ENCODE measurements at places on chromosomes 6 and 20.
A peak's percentile ranks its signal among the peaks of the same experiment; 100 is the strongest.

DNA sequence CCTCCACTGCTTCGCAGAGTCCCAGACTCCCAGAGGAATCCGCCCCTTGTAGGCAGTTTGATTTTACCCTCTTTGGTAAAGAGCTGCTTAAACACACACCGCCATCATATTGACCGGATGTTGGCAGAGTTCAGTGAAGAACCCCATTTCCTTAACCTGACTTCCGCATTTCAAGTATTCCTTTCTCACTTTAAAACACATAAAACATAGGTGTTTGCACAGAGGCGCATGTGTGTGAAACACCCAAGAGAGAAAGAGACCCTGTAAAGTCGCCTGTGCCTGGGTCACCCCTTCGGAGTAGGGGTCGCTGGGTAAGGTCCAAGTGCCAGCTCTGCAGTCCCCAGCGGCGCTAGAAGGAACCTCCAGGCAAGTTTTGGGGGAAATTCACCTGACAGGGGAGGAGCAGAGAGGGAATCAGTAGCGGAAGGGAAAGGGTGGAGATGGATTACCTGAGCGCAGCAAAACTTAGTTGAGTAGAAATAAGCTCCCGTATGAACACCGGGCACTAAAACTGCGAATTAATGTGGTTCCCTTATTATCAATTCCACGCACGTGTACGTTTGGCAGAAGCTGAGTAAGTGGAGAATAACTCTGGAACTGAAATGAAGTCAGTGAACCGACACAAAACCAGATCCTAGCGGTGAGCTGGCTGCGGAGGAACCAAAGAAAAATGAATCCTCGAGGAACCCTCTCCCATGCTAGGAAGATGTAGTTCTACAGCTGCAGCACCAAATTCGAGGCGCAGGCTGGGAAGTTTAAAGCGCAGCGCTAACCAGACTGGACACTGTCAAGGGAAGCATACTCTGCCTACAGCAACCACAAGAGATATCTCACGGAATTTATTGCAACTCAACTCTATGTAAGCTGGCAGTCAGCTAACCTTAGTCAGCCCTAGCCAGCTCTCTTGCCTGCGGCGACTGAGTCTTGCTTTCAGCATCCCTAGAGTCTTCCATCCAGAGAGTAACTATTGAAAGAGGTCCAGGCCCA lies 3.5 kb upstream of the HTR1B start:
- no peak for DNase-seq

DNA sequence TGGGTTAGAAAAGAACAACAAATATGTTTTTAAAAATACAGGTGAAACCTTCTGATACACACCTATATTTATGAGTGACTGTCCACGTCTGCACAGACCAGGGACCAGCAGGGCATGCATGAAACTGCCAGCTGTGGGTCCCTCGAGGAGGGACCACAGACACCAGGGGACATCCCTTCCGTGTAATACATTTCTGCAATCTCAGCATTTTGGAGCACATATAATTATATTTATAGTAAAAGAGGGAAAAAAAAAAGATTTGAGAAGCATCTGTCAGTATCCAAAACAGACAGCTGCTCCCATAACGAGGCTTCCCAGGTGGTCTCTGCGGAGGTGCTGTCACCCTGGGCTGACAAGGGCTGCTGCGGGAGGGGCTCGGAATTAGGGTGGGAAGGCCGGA lies 40.2 kb downstream of the PMEPA1 start:
- DNase-seq = no peak

GRCh38 chr6:113301651-113302050 lies 555.5 kb upstream of the MARCKS start:
- DNase-seq = no peak

DNA sequence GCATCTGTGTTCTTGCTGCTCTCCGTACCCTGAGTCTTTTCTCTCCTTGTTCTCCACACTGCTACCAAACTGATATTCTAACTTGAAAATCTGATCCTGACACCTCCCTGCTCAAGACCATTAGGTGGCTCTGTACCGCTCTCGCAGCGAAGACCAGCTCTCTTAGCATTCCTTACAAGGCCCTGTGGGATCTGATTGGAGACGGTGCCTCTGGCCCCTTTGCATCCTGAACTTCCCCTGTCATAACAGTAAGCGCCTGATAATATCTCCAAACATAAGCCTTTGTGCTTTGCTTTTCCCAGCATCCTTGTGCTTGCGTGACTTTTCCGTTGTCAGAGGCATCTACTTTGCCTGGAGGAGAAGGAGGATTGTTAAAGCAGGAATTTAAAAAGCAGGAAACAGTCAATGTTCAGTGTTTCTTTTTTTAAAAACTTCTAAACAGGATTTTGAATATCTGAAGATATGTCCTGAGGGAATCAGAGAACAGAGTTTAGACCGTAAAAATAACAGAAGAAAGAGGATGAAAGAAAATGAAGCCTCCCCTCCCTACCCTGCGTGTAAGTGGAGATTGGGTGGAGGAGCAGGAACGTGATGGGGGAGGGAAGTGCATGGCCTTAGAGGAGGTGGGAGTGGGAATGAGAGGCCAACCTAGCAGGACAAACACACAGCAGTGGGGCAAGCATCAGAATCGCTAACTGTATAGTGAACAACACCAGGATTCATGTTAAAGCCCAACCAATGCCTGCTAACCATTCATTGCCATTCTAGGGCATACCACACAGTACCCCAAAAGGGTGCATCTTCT lies 89.2 kb upstream of the STMND1 start:
- no peak for DNase-seq

- no peak for DNase-seq
These were observed 125.7 kb upstream of the ARID1B start for GRCh38 chr6:156651486-156651885.

DNA sequence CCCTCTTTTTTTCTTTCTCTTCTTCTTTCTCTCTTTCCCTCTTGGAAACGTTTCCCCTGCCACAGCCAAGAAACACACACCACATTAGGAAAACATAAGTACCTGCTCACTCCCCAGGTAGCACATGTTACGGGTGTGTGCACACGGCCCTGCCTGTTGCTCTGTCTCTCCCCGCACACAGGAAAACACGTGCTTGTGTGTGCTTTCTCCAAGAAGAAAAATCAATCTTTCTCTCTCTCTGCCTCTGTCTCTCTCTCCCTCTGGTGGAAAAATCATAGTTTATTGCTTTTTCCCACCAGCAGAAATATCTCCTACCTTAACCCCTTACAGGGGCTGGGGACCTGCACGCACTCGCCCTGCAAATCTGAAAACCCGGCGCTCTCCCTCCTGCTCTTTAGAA lies 102.3 kb downstream of the EDN3 start:
- DNase-seq = no peak

DNA sequence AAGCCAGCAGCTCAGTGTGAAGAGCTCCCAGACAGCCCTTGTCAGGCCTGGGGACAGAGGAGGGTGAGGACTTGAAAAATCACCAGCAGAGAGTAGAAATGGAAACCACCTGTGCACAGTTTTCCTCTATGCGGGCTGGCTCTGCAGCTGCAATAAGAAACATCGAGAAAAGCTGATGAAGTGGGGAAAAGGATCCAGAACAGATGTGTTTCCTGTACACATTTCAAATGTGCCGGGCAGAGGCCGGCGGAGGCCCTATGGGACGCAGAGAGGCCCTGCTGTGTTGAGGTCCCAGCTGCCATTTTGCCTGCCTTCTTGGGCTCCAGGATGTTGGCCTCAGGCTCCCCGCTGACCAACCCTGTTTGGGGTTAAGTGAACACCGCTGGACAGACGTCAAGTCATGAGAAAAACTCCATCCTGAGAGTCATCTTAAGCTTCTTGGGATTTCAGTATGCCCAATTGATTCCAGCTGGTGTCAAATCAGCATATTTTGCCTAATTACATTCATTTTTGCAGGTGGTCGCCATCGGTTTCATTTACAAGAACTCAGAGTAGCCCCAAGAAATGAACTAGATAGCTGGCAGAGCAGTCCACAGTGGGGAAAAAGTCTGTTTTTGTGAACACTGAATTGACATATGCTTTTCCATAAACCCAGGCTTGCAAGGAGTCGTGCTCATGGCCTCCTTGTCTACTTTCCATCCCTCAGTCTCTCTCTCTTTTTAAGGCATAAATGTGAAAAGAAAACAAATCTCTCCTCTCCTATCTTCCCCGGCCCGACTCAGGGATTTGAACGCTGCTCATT lies 150.4 kb upstream of the PHACTR3 start:
- no peak for DNase-seq

DNA sequence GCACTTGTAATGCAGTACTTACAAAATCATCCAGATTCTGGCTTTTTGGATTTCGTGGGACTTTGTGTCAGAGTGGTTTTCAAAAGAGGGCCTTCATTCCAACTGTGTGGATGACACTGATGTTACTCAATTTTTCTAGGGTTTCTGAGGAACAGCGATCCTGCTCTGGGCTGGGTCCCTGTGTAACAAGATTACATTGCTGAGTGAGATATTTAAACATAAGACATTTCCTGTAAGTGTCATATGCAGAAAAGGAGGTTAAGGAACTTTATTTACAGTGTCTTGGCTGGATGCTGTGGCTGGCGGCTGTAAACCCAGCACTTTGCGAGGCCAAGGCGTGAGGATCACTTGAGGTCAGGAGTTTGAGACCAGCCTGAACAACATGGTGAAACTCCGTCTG lies 6.7 kb downstream of the ZFAND3 start:
- no peak for DNase-seq

GRCh38 chr20:24894488-24894887 lies 54.6 kb upstream of the CST7 start:
- no peak for DNase-seq

DNA sequence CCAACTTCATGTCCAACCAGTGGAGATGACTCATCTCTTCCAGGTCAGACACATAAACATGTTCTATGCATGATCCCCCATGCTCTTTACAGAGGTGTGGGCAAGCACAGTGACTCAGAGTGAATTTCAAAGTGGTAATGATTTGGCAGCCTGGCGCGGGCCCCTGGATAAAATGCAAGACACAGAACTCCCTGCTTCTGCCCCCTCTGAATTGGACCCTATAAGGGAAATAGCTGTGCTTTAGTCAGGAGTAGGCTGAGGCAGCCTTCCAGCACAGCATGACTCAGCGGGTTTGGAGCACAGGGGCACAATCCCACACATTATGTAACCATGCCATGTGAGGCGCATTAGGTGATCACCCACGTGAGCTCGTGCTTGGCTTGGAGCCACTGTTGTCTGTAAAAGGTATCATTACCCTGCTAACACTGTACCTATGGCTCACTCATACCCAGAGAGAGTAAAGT lies 127.4 kb downstream of the C6orf118 start:
- no peak for DNase-seq

GRCh38 chr20:48908656-48909319 lies 12.7 kb upstream of the ARFGEF2 start:
- no peak for DNase-seq

GRCh38 chr6:16059496-16059895 lies 69.4 kb upstream of the MYLIP start:
- peak; percentile 45 for DNase-seq

Data from NCI-H1092 treated with DMSO at 0.1 percent for 48 hours (cell line).